ENCODE measurements at places on chromosomes 16 and 17. TPM values are rescaled to one million over a fixed set of nuclear protein-coding genes. Genes with fewer than 3 reads are reported as not detected.

GRCh38 chr17:68389041-68389440 lies 68.3 kb downstream of the WIPI1 start:
- no peak for DNase-seq

DNA sequence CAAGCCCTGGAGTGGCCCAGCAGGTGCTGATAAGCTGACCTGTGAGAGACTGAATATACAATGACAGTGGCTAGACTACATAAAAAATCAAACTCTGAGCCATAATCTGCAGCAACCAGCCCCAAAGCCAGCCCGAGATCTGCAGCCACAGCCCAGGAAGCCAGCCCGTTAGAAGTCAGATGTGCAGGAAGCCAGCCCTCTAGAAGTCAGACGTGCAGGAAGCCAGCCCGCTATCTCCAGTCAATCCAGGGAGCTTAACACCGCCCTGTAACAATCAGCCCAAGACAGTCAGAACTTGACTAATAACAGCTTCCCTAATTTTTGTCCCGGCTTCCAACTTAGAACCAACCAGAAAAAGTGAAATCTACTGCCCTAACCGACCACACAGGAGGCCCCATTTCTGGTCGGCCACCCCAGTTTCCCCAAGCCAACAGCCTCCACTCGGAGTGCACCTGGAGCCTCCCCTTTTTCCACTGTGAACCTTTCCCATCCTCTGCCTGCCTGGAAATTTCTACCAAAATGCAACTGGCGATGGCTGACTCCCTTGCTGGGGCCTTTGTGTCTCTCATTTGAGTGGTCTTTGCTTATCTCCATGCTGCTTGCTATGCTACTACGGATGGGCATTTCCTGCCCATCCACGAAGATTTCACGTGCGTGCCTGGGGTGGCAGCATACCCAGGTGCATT lies 769.3 kb downstream of the KCNJ18 start:
- DNase-seq: no peak

The ABI3 gene
- total RNA-seq: not detected

GRCh38 chr16:88626646-88627045 lies 11.7 kb upstream of the IL17C start:
- no peak for DNase-seq

The SHPK gene
- total RNA-seq: 6.3 TPM

GRCh38 chr16:50152351-50152806 lies 727 bp upstream of the TENT4B start:
- no peak for DNase-seq

The SLC13A5 gene
- not detected for total RNA-seq

GRCh38 chr17:40364121-40364861 lies at the start of gene GJD3:
TSS of gene GJD3 (minus strand) at chr17:40364737. CDS start at chr17:40363815, 922 bp downstream.
- DNase-seq: no peak

GRCh38 chr17:56896968-56897359 lies 16.9 kb downstream of the TRIM25 start:
- DNase-seq: no peak

- peak; percentile 81 for DNase-seq
These were observed 15.2 kb upstream of the C17orf78 start for GRCh38 chr17:37360632-37361031.

DNA sequence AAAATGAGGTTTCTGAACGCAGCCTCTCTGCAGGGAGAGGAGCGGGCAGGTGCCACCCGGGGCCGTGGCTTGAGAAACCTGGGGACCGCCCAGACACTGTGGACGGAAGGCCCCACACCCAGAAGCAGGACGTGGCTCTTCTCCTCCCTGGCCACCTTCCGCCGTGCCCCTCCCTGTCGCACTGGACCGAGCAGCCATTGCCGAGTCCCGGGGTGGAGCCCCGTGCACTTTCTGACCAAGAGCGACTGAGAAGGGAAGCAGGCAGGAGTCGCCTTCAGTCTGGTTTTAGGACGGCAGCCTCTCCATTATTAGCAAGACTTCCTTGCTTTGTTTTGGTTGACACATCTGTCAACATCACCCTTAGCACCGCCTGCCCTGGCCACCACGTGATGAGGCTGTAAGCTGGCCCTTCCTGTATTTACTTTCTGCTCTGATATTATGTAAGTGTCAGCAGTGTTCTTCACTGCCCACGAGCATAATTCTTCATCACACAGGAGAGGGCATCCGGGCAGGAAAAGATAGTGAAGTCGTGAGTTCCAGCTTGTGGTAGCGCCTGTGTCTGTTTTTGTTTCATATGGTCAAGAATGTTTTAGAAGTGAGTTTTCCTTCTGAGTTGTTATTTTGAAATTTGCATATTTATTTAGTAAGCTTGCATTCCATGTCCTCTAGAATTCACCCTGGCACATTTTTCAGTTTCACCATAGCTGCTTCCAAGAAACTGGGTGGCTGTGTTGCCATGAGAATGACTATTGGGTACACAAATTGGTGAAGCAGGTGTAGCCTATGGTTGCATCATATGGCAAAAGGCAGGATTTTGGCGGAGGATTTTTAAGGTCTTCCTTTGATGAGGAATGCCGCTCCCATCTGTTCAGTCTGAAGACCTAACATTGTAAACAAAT lies 1.0 kb downstream of the HERPUD1 start:
- peak; percentile 81 for DNase-seq

DNA sequence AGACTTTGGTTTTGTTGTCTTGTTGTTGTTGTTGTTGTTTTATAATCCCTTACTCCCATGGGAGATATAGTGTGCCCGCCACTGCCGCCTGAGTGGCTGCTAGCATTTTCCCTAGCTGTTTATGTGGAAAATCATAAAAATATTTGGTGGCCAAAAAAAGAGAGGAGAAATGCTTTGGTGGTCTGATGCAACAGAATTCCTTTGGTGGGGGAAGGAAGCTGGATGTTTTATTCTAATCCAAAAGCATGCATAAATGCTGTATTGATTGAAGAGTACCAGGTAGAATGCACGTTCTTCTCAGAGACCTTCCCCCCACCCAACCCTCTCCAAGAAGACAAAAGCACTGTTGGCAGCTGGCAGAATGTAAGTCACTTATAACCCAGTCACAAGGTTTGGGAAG lies 93.2 kb downstream of the C17orf67 start:
- no peak for DNase-seq

DNA sequence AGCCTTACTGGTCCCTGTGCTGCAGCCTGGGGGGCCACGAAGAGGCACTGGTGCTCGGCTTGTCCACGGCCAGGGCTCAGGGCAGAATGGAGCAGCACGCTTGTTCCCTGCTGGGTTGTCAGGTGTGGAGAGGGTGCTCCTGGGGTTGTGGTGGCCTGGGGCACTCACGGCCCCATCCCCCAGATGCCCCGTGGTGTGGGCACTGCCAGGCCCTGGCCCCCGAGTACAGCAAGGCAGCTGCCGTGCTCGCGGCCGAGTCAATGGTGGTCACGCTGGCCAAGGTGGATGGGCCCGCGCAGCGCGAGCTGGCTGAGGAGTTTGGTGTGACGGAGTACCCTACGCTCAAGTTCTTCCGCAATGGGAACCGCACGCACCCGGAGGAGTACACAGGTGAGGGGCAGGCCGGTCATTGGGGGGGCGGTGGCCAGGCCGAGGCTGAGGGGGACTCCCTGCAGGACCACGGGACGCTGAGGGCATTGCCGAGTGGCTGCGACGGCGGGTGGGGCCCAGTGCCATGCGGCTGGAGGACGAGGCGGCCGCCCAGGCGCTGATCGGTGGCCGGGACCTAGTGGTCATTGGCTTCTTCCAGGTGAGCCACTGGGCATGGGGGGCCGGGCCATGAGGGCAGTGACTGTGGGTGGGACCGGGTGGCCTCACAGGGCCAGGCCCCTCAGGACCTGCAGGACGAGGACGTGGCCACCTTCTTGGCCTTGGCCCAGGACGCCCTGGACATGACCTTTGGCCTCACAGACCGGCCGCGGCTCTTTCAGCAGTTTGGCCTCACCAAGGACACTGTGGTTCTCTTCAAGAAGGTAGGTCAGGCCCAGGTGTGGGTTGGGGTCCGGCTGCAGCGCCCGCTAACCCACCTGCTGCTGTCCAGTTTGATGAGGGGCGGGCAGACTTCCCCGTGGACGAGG lies 1.5 kb downstream of the PDIA2 start:
- DNase-seq: no peak

The CDT1 gene
- 16.6 TPM for total RNA-seq

GRCh38 chr17:59972778-59973177 lies 8.2 kb upstream of the RNFT1 start:
- peak; percentile 9 for DNase-seq

GRCh38 chr17:27489045-27489715 lies 32.9 kb downstream of the KSR1 start:
- peak; percentile 87 for DNase-seq

DNA sequence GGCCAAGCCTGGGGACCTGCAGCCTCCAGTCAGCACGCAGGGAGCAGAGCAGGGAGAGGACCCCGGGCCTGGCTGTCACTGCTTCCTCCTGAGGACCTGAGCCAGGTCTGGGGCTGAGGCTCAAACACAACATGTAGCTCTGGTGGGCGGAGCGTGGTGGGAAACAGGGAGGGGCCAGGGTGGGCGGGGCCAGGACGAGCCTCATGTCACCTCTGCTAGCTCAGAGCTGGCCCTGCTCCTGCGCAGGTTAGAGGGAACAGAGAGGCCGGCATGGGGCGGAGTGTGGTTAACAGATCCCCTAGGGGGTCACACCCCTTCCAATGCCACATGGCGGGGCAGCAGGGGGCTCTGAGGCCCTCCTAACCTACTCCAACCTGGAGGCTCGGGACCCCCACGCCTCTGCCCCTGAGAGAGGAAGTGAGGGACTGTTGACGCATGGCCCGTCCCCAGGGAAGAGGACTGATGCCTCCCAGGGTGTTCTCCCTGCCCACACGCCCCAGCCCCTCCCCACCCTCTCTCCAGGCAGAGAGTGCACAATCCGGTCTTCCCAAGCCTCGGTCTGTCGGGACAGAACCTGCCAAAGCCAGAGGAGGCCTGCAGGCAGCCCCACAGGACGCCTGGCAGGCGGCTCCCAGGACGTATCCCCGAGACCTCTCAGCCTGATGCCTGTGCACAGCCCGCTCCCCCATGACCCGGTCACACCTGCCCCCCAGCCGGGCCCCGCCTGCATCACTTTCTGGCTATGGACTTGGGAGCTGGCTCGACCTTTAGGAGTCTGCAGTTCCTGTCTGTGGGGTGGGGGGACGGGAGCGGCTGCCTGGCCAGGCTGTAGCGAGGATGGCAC lies 15.2 kb downstream of the PIEZO1 start:
- no peak for DNase-seq

All from MCF 10A (cell line).